ENCODE measurements at places on chromosomes 6 and 20.

DNA sequence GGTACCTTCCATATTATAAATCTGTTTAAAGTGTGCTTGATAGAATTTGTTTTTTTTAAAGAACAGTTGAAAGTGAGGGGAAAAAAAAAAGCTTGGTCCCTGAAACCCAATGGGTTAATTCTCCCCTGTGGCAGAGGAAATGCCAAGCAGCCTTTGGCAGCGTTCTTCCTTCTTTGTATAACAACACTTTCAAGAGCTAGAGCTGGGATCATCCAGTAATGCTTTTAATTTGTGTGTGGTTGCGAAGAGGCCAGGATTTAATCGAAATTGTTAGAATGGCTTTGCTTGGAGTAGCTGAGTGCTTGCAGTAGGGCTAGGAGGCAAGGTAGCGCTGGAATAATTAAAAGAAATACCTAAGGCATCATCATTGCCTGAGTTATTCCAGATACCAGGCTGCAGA, 692.0 kb downstream of the DHX35 start:
- DNase-seq, result no peak

DNA sequence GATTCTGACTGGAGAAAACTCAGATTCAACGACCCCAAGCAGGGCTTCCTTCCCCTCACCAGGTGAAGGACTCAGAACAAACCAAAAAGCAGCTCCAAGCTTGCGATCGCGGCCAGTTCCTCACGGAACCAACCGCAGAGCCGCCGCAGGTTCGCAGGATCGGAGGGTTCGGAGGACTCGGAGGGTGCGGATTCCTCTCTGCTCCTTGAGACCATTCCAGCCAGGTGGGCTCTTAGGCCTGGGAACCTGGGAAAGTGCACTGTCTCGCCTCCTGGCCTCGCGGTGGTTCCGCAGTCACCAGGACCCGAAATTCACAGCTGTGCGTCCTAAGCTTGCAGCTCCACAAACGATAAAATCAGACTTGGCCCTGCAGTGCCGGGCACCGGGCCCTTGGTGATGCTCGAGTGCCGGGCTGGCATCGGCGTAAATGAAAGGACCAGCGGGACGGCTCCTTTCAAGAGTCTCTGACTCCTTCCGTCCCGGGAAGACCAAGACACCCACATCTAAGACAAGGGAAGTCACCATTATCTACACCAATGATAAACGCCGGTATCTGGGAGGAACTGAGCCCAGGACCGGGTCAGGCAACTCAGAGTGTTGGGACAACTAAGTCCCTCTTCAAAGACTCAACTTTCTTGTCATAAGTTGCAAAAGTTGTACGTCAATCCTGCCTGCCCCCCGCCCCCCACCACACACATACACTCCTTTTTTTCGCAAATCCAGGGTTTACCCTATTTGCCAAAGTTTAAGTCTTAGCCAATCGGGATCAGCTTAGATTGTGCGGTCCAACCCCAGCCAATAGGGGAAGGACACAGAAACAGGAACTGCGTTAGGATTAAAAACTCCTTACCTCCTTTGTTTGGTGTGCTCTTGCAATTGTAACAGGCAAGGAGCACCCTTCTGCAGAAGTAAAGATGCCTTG, 69.8 kb upstream of the PRSS16 start:
- peak; percentile 60 for DNase-seq

DNA sequence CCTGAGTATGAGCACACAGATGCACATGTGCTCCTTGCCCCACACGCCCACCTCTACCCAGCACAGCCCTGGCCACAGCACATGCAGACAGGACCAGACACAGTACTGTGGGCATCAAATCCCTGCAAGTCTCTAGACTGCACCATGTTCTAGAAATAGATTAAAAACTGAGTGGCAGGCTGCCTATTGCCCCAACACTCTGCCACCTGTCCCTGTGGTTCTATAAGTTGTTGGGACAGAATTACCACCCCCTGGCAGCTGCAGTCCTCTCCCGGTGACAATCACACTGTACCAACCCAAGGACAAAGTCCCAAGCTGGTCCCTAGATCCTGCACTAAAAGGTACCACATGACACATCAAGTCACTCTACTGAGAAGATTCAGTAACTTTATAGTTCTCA, 70.2 kb downstream of the B3GAT2 start:
- DNase-seq, result no peak

DNA sequence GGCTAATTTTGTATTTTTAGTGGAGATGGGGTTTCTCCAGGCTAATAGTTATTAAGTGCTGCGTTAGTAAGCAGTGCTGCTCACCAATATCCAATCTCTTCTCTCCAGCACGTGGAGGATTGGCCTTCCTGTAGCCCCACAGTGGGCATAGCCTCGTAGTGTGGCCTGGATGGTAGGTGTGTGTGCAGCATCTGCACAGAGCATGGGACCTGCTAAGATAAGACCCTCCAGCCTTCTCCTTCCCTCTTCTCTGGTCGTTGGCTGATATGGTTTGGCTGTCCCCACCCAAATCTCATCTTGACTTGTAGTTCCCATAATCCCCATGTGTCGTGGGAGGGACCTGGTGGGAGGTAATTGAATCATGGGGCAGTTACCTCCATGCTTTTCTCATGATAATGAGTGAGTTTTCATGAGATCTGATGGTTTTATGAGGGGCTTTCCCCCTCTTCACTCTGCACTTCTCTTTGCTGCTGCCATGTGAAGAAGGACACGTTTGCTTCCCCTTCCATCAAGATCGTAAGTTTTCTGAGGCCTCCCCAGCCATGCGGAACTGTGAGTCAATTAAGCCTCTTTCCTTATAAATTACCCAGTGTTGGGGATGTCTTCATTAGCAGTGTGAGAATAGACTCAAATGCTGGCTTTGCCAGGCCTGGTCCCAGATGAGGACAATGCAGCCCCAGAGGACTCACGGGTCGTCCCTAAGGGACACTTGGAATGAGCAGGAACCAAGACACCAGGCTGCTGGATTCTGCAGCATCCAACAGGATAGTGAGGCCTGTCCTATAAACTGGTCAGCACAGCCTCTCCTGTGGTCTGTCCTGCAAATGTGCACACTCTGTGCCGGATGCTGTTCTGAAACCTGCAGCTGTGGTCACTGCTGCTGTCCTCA, 63.4 kb upstream of the AFDN start:
- DNase-seq, result no peak

- no peak for DNase-seq
Measured at GRCh38 chr6:22906091-22906549, 336.8 kb downstream of the HDGFL1 start.

- DNase-seq, result no peak
Measured at GRCh38 chr6:121688974-121689373, 253.5 kb downstream of the GJA1 start.

DNA sequence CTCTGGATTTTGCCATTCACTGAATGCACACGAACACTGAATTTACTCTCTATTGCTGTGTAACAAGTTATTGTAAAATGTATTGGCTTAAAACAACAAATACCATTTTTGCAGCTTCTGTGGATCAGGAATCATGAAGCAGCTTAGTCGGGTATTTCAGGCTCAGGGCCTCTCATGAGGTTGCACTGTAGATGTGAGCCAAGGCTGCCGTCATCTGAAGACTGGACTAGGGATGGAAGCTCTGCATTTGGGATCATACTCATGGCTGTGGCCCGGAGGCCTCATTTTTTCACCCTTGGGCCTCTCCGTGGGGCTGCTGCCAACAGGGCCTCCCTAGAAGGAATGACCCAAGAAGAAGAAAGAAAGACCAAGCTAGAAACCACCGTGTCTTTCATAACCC, 492.4 kb upstream of the CDH4 start:
- no peak for DNase-seq

DNA sequence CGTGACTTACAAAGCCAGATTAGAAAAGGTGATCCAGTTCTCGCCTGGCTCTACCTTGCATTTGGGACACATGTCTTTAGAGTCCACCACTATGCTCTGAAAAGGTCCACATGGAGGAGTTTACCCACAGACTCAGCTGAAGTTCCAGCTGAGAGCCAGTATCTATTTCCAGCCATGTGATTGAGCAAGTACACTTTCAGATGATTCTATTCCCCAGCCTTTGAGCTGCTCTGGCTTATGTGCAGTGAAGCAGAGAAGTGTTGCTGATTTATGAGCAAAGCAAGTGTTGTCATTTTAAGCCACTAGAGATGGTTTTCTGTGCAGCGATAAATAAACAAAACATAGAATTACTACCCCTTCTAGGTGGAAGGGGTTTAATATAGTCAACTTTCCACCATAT, 520.8 kb upstream of the RNF217 start:
- no peak for DNase-seq

Measured in activated T-helper 1 cell treated with anti-CD3 and anti-CD28 coated beads, Interleukin-2, amount 50 U/mL, for 16 hours (primary cell).